ENCODE measurements at places on chromosomes 4 and X. TPM values are rescaled to one million over a fixed set of nuclear protein-coding genes. Genes with fewer than 3 reads are reported as not detected.

Gene TMPRSS11A
- total RNA-seq, result not detected

Gene GATA1
- total RNA-seq, result not detected

Gene FRMD7
- not detected for total RNA-seq

Gene SLC6A14
- total RNA-seq, result not detected

Gene ZMYM3
- total RNA-seq, result 10.7 TPM

Gene ZDHHC15
- not detected for total RNA-seq

Gene CXCL3
- total RNA-seq, result 4.4 TPM

Gene TASL
- total RNA-seq, result not detected

Gene PARM1
- 0.48 TPM for total RNA-seq

Gene GAGE1
- not detected for total RNA-seq

Gene LETM1
- 31.2 TPM for total RNA-seq

Gene ANOS1
- 0.15 TPM for total RNA-seq

Gene AFM
- not detected for total RNA-seq

Gene PCDH7
- 0.12 TPM for total RNA-seq

Gene PABPC1L2A
- not detected for total RNA-seq

Gene SSX2
- not detected for total RNA-seq

Gene GLRA3
- total RNA-seq, result not detected

Gene KIAA1210
- total RNA-seq, result not detected

Gene DMP1
- not detected for total RNA-seq

Gene MAML3
- total RNA-seq, result 15.0 TPM

Gene ESX1
- total RNA-seq, result not detected

Gene ETDB
- total RNA-seq, result not detected

Gene MAGEA10
- not detected for total RNA-seq

Gene CSAG3
- not detected for total RNA-seq

Gene SPANXA2
- total RNA-seq, result 0.23 TPM

Gene DIPK2B
- not detected for total RNA-seq

Gene EVC
- 12.5 TPM for total RNA-seq

Gene CNKSR2
- 3.1 TPM for total RNA-seq

Gene RLIM
- 19.7 TPM for total RNA-seq

Gene TMPRSS11B
- total RNA-seq, result not detected

Gene TMEM192
- 7.5 TPM for total RNA-seq

Gene SH3TC1
- 14.0 TPM for total RNA-seq

Gene GAGE12E
- total RNA-seq, result not detected

Gene XAGE2
- not detected for total RNA-seq

Gene TCEAL6
- not detected for total RNA-seq

Gene POU4F2
- total RNA-seq, result not detected

Gene PRSS12
- total RNA-seq, result 0.26 TPM

Gene CLDN2
- 7.9 TPM for total RNA-seq

Gene HSPA4L
- 8.5 TPM for total RNA-seq

Data from A549 treated with ZK216348 at 1 μM for 4 hours (cell line).